ENCODE measurements at places on chromosomes 12 and 14.

- DNase-seq, result no peak
Observed at GRCh38 chr12:98751580-98752115, 106.6 kb downstream of the APAF1 start.

DNA sequence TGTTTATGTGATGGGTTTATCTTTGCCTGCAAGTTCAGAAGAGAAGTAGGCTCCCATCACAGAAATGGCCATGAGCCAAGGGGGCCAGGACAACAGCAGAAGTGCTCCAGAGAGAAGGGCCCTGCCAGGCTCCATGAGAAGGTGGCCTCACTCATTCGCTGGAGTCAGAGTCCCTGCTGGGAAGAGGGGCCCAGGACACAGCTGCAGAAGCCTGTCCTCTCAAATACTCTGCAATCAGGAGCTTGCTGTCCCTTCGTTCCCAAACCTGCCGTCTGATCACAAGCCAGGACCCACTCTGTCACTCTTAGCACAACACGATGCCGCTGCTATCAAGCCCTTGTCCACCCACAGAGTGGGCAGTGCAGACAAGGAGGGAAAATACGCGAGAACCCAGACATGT, 306.2 kb upstream of the FKBP4 start:
- DNase-seq, result no peak

DNA sequence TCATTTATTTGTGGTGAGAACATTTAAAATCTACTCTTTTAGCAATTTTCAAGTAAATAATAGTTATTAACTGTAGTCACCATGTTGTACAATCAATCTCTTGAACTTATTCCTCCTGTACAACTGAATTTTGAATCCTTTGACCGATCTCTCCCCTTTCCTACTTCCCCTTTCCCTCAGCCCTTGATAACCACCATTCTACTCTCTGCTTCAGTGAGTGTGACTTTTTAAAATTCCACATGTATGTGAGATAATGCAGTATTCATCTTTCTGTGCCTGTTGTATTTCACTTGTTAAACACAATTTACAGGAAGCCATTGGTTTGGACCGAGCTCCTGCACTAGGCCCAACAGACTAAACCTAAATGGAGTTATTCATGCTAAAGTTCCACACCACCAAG, 458.9 kb upstream of the PDE3A start:
- DNase-seq, result no peak

DNA sequence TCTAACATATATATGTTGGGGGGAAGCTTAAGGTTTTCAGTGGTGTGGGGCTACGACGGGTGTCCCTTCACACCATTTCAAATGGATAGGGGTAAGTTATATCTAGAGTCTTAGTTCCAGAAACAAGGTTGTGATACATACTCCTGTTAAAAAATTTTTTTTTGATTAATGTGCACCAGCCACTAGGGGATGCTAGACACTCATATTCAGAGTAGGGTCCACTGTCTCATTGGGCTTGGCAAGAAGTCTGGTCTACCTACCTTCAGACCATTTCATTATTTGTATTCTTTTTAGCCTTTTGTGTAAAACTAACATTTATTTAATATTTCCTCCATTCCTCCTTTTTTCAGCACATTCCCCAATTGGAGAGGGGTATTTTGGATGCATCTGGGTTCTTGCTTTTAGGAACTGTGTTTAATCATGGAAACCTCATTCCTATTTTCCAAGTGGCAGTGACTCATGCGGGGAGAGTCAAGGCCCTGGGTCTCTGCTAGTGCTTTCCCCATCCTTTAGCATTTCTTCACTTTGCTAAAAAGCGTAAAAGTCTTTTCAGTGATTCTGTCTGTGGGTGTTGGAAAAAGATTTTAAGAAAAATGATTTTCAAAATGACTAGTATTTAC, 33.4 kb downstream of the ANO4 start:
- DNase-seq, result peak; percentile 6

GRCh38 chr14:35822501-35822900, 3.6 kb upstream of the BRMS1L start:
- DNase-seq, result no peak

GRCh38 chr14:64663174-64663573, 41.0 kb upstream of the PLEKHG3 start:
- no peak for DNase-seq

DNA sequence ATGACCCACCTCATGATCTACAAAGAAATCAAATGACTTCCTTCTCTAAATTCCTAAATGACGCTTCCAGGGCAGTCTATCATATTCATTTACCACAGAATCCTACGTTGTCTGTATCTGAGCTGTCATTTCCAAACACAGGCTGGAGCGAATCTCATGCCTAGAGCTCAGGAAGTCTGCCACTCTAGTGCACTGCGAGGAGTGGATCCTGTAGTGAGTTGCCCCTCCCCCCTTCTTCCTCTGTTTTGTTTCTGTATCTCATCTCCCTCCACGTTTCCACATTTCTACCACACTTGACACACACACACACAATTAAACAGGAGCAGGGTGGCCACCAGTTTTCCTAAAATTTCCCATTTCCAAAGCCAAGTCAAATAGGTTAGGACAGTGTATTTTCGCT, 415.4 kb upstream of the PRICKLE1 start:
- no peak for DNase-seq

All from GM13976 (cell line).